ENCODE measurements at places on chromosomes 3 and 15.

- DNase-seq = peak; percentile 79
Measured at GRCh38 chr15:88918738-88919137, 5.6 kb upstream of the MFGE8 start.

- DNase-seq = peak; percentile 49
Measured at GRCh38 chr3:38131621-38132369, 5.1 kb downstream of the ACAA1 start.

- no peak for DNase-seq
Measured at GRCh38 chr3:98650971-98651779, 57.8 kb upstream of the CPOX start.

- DNase-seq = no peak
Measured at GRCh38 chr3:176581589-176581988, 615.7 kb downstream of the TBL1XR1 start.

DNA sequence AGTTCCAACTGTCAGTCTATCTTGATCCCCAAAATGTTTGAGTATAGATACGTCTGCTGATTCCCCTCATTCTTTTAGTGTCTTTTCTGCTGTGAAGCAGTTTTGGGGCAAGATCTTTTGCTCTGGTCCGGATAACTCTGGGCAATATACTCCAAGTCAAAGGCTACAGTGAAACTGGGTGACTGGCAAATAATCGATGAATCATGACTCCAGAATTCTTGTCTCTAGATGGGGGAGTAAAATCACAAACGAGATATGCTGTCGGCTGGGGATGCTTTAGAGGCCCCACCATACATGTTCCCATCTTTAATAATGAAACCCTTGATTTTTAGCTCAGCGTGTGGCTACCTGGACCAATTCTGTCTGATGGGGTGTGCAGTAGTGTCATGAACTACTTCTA, 76.5 kb downstream of the KLF13 start:
- no peak for DNase-seq

GRCh38 chr3:195056506-195056905, 214.5 kb downstream of the XXYLT1 start:
- no peak for DNase-seq

DNA sequence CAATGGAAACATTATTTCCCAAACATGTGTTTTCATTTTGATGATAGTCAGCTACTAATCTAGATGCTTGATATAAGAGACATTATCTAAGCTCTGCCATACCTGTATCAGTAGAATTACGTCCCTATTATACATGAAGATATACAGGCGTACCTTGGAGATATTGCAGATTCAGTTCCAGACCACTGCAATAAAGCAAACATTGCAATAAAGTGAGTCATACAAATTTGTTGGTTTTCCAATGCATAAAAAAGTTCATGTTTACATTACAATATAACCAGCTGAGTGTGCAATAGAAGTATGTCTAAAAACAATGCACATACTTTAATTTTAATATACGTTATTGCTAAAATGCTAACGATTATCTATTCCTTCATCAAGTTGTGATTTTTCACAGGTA, 236.0 kb upstream of the ZNF717 start:
- DNase-seq = no peak

- no peak for DNase-seq
Measured at GRCh38 chr15:70376929-70377691, 279.4 kb upstream of the TLE3 start.

DNA sequence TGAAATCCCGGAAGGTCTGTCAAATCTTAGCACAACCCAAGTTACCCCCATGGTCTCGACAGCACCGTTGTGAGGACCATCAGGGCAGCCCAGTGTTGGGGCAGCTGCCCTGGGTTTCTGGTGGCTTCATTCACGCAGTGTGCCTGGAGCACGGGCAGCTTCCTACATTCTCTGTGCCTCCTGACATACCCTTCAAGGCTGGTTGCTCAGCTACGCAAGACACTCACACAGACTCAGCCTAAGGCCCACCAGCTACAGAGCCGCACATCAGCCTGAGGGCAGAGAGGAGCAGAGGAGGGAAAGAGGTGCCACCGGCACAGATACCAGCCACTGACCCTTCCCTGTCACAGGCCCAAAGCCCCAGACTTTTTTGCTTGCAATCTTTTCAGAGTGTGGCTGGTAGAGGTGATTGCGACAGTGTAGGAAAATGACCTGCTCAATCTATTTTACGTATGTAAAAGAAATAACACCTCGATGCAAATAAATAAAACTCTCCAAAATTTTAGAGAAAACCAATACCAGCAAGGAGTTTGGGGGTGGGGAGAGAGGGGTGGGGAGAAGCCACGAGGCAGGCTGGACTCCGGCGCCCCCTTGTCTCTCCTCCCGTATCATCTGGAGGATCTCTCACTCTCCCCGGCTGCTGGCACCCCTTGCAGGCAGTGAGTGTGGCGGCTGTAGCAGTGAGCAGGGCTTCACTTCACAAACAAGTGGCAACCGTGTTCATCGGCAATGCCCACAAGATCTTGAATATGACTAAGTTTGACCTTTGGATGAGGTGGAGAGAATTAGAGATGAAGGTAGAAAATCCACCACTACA, 12.7 kb downstream of the CSPG5 start:
- no peak for DNase-seq

GRCh38 chr15:64775551-64776401, at the start of gene RBPMS2:
TSS of gene RBPMS2 (minus strand) at chr15:64775589. CDS start at chr15:64775319, 270 bp downstream.
- DNase-seq = no peak

DNA sequence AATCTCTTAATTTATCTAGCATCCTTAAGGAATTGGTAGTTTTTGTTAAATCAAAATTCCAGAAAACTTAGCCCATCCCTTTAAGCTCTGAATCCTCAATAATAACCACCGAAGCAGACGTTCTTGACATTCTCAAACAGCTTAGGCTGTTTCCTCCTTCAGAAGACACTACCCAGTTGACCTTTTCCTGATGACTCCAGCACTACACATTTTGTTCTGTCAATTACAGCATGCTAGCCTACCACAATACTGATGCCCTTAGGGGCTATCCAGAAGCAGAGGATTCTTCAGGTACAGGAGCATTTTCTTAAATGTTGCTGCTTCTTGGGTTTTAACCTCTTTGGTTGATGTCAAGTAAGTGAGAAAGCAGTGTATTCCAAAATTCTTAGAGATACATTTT, 33.4 kb downstream of the ETV5 start:
- DNase-seq = no peak

- DNase-seq = no peak
Measured at GRCh38 chr3:184953401-184953800, 141.4 kb downstream of the VPS8 start.

- DNase-seq = no peak
Measured at GRCh38 chr3:111385971-111386495, 156.0 kb upstream of the CD96 start.

DNA sequence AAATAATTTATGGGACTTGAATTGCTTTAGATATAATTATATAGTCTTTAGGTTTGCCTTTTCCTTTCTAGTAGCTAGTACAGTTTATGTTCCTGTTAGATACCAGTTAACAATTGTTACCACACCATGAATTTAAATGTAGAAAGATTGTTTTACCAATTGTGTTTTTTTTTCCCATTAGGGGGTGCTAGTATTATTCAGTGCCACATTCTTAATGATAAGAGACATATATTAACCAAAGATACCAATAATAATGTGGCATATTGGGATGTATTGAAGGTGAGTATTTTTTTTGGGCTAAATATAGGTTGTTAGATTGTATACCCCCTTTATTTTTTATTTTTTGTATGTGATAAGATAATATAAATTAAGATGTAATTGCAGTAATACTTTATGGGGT, 27.7 kb downstream of the WDR48 start:
- DNase-seq = peak; percentile 38

DNA sequence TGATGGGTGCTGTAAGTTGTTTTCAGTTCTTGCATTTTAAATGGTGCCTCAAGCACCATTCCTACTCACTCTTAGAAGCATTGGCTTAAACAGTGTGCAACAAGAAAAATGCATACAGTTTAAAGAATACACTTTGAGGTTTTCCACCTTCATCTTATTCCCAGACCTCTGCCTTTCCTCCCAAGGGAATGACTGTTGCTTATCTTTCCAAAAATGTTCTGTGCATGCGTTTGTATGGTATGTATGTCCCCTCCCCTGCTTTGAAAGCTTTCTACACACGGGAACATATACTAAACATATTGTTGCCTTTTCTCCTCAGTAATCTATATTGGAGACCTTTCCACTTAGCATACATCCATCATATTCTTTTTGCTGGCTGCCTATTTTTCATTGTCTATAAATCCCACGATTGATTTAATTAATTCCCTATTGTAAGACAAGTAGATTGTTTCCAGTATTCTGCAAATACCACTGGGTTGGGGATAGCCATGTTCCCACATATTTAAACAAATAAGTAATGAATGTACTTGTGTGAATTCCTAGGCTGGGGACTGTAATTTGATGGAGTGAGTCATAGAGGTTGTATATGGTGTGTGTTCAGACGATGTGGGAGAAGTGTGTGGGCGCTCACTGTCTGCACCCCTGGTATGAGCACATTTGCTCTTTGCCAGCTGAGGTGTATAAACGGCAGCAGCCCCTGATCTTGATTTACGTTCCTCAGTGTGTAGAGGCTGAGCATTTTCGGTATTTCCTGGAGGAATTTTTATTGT, 5.8 kb downstream of the TRAK1 start:
- DNase-seq = no peak

DNA sequence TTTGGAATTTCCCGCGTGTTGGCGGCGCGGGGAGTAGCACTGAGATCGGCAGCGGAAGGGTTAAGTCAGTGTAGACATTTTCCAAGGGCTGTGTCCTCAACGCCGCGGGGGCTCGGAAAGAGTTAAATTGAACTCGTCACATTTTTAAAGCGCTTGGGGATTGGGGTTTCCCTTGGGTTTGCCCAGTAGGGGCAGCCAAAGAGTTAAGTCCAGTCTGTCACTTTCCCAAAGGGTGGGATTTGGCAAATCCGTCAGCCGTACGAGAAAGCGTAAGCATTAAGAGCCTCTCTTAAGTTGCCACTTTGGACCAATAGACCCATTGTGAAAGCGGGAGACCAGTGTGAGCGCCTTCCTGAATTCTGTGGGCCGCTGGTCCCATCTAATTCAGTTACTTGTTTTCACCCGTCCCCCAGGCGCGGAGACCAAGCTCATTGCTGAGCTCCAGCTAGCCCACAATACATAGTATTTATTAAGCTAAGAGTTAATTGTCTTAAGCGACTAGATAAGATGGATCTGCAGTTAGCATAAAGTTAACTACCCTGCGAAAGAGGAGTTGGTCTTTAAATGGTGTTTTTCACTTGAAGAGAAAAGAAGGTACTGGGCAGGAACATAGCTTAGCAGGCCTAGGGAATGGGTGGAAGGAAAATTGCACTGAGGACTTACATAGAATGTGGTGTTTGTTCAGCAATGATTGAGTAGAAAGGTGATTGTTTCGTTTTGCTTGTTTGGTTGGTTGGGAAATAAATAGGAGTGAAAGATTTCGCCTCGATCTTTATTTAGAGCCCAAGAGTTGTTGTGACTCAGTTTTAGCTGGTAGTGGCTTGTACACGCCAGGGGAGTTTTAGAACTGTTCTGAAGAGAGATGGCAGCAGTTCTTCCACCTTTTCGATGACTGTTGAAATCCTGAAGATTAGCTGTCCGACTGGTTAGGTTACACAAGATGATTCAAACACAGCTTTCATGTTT, 932 bp downstream of the ARL8B start:
- DNase-seq = peak; percentile 62

DNA sequence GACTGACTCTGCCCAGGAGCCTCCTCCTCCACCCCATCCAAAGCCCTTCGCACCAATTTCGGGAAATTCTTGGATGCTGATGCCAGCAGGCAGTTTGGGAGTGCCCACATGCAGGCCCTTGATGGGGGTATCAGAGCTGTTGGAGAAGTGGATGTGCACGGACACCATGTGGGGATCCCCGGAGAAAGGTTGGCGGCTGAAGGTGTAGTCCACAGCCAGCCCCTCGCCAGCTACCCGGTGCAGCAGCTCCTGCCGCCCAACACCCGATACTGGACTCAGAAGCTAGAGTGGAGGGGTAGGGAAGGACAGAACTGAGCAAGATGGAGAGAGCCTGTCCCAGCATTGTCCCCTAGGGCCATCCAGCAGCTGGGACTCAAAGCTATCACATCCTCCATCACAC, 15.5 kb upstream of the CPEB1 start:
- DNase-seq = no peak

DNA sequence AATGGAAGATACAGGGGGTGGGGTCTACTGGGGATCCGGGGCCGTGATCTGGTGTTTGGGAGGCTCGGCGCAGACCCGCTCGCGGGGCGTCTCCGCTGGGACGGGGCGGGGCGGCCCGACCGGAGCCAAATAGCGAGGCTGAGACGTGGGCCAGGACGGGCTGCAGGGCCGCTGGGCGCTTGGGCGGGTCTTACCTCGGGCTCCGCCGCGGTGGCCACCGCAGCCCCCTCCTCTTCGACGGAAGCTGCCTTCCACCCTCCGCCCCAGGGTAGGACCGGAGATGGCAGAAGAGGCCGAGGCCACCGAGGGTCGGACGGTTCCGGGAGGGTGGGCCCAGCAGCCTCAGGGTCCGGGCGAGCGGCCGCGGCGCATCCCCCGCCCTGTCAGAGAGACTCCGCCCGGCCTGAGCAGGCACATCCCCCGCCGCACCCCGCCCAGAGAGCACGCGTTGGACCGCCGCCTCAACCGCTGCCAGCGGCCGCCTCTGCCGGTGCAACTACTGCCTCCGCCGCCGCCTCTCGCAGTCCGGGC, 399 bp downstream of the MYO9A start:
- peak; percentile 72 for DNase-seq

- DNase-seq = no peak
Measured at GRCh38 chr15:67066959-67067853, 1.8 kb downstream of the SMAD3 start.

GRCh38 chr3:183541235-183541655, 14.3 kb downstream of the KLHL6 start:
- DNase-seq = no peak

GRCh38 chr3:191119415-191120295, 79.4 kb upstream of the OSTN start:
- DNase-seq = no peak

DNA sequence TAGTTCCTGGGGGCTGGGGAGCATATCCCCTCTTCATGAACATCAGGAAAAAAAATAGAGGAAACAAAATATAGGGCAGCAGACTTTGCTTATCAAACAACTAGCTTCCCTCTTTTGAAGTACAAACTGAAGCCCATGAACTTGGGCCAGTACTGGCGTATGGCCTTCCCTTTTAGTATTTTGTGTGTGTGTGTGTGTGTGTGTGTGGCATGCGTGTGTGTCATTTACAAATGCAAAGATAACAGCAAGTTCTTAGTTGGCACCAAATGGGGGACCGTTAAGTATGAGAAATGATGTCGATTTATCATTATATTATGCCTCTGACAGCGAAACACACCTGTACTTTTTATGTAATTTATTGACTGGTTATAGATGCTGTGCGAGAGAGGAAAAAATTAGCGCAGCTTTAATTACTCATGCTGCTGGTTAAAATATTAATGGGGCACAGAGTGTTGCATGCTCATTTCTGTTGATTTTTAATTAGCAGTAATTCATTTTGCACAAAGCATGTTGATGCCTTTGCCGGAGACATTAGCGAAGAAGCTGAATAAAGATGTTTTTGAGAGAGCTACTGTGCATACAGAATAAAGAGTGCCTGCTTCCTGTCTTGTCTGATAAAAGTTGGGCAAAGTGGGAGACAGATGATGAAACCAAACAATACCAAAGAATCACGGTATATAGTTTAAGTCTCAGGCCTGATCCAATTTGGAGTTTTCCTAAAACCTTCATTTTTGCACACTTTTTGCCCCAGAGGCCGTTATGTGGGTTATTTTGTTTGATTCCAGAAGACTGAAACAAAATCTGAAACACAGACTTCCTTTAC, 297.1 kb downstream of the SATB1 start:
- peak; percentile 59 for DNase-seq
